Colonic mucosa (tissue), 4 donors: ENCODE measurements at places on chromosomes 3 and 15. TPM values are rescaled to one million over a fixed set of nuclear protein-coding genes. Genes with fewer than 3 reads are reported as not detected.

The BOC gene
- 1.9 TPM for total RNA-seq

The NPAP1 gene
- total RNA-seq, result not detected

The DMXL2 gene
- total RNA-seq, result 21.7 TPM

The HEMK1 gene
- total RNA-seq, result 23.0 TPM

The NGRN gene
- 56.5 TPM for total RNA-seq

The ST3GAL6 gene
- total RNA-seq, result 2.3 TPM

The SH3GL3 gene
- not detected for total RNA-seq

DNA sequence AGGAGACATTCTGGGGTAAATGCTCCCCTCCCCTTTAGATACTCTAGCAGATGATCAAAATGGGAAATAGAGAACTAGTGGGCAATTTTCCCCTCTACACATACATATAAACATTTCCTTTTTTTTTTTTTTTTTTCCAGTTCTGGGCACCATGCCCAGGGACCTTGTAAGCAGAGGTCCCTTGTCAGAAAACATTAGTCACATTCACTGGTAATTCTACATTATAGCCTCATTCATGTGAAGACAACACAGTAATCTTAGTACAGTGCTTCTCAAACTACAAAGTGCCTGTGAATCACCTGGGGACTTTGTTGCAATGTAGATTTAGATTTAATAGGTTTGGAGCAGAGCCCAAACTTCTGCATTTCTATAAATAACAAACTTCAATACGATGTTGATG lies 60.1 kb upstream of the ACTC1 start:
- H3K27me3 ChIP-seq, result no peaks in the 10 kb centered on the region
- no peaks in the 10 kb centered on the region for H3K4me1 ChIP-seq
- H3K36me3 ChIP-seq, result no peaks in the 10 kb centered on the region
- no peak for DNase-seq

DNA sequence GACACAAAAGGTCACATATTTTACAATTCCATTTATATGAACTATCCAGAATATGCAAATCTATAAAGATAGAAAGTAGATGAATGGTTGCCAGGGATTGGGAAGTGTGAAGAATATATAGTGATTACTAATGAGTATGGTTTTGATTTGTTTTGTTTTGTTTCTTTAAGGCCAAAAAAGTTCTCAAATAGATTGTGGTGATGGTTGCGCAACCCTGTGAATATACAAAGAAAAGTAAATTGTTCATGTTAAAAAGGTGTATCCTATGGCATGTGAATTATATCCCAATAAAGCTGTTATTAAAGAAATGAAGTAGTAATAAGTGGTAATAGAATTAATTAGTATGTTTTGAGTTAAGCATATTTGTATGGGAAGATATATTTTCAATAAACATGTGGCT lies 431.8 kb upstream of the CNTN4 start:
- no peaks in the 10 kb centered on the region for H3K27me3 ChIP-seq
- DNase-seq, result no peak
- no peak overlapping the region for H3K4me3 ChIP-seq
- H3K36me3 ChIP-seq, result no peaks in the 10 kb centered on the region

- H3K4me3 ChIP-seq, result no peak overlapping the region
- no peak overlapping the region for H3K27ac ChIP-seq
- H3K4me1 ChIP-seq, result no peaks in the 10 kb centered on the region
- no peaks in the 10 kb centered on the region for H3K27me3 ChIP-seq
- no peak for DNase-seq
These were observed 55.3 kb downstream of the TPRA1 start for GRCh38 chr3:127535106-127535785.

DNA sequence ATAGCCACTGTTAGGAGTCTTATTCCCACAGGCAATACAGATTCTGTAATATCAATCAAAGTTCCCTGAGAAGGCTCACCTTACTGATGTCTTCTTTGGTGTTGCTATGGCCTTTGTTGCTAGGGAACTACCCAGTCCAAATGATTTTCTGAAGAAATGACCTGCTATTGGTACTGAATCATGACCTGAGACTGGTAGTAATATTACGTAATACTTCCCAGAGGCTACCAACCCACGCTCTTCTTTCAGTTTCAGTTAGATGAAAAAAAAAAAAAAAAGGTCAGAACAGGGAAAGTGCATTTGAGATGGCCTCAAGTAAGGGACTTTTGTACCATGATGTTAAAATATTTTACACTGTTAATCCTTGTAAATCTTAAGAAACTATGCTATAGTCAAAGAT lies 1092.5 kb upstream of the EPHA6 start:
- H3K36me3 ChIP-seq, result no peaks in the 10 kb centered on the region
- no peaks in the 10 kb centered on the region for H3K4me1 ChIP-seq
- H3K4me3 ChIP-seq, result no peak overlapping the region
- no peak overlapping the region for H3K27ac ChIP-seq
- H3K27me3 ChIP-seq, result no peaks in the 10 kb centered on the region

- H3K4me1 ChIP-seq, result no peaks in the 10 kb centered on the region
- DNase-seq, result no peak
- no peaks in the 10 kb centered on the region for H3K27me3 ChIP-seq
- H3K36me3 ChIP-seq, result no peaks in the 10 kb centered on the region
- no peak overlapping the region for H3K4me3 ChIP-seq
- no peak overlapping the region for H3K27ac ChIP-seq
These were observed 3.1 kb downstream of the STAG1 start for GRCh38 chr3:136749091-136749490.

DNA sequence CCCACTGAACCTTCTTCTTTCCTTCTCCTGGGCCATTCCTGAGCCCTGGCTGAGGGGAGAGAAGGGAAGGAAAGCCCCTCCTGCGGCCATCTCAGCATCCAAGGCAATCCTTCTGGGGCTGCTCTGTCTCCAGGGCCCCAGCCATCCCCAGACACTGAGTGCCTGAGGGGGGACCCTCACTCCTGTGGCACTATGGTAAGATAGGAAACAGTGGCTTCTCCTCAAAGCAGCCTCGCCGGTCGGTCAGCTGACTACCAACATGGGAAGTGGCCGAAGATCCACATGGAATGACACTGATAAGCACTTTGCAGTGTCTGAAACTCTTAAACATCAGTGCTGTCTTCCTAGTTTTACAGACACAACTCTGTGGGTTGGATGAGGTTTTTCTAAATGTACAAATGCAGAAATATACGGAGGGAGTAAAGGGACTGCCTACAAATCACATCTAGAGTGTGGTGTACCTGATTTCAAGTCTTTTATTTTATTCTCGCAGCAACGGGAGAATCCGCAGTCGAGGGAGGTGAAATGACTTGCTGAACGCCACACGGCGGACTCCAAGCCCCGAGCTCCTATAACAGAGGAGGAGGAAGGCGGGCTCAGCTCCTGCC lies 973 bp upstream of the ITPKA start:
- no peak for DNase-seq
- H3K4me1 ChIP-seq, result peaks cover 5% of the 10 kb centered on the region
- no peaks in the 10 kb centered on the region for H3K36me3 ChIP-seq
- H3K27ac ChIP-seq, result peak overlapping the region; percentile 95

DNA sequence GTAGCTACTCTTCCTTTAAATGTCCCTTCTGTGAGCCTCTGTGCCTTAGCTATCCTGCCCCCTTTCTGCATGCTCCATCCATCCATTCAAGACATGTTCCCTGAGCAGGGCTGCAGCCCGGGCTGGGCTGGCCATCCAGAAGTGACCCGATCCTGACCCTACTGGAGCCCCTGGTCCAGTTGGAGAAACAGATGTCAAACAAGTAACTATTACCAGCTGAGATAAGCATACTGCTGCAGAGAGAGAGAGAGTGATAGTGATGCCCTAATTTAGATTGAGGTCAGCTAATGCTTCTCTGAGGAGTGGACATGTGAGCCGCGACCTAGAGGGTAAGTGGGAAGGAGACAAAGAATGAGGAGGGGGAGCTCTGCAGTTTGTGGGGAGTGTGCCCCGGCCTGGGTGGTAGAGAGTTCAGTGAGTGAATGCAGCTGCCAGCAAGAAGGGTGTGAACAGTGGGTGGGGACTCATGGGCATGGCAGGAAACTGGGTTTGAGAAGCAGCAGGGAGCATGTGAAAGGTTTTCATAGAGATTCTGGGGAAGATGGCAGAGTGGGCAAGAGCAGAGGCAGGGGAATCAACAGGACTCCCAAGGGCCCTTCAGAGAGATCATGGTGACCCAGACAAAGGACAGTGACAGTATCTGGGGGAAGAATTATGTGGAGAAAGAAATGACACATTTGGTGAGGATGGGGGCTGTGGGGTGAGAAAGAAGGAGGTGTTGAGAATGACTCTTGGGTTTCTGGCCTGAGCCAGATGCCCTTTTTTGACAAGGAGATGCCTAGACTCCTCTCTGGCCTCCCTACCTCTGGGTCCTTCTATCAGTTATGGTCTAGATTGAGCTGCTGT lies 44.9 kb downstream of the CHCHD6 start:
- H3K27me3 ChIP-seq, result no peaks in the 10 kb centered on the region
- H3K4me1 ChIP-seq, result no peaks in the 10 kb centered on the region
- no peak overlapping the region for H3K4me3 ChIP-seq
- DNase-seq, result no peak
- H3K27ac ChIP-seq, result no peak overlapping the region

- no peaks in the 10 kb centered on the region for H3K4me1 ChIP-seq
- no peaks in the 10 kb centered on the region for H3K36me3 ChIP-seq
- H3K4me3 ChIP-seq, result no peak overlapping the region
- DNase-seq, result no peak
- H3K27me3 ChIP-seq, result no peaks in the 10 kb centered on the region
- no peak overlapping the region for H3K27ac ChIP-seq
These were observed 576.7 kb downstream of the CADM2 start for GRCh38 chr3:85535517-85535916.

- H3K36me3 ChIP-seq, result no peaks in the 10 kb centered on the region
- no peak for DNase-seq
- H3K4me1 ChIP-seq, result peaks cover 2% of the 10 kb centered on the region
- no peak overlapping the region for H3K27ac ChIP-seq
- H3K4me3 ChIP-seq, result no peak overlapping the region
These were observed 2.3 kb upstream of the ZNF774 start for GRCh38 chr15:90349821-90350220.

- H3K4me1 ChIP-seq, result no peaks in the 10 kb centered on the region
- no peaks in the 10 kb centered on the region for H3K36me3 ChIP-seq
- H3K27ac ChIP-seq, result no peak overlapping the region
- DNase-seq, result no peak
- no peaks in the 10 kb centered on the region for H3K27me3 ChIP-seq
These were observed 200.5 kb downstream of the GOLGA6L6 start for GRCh38 chr15:20340931-20341661.

DNA sequence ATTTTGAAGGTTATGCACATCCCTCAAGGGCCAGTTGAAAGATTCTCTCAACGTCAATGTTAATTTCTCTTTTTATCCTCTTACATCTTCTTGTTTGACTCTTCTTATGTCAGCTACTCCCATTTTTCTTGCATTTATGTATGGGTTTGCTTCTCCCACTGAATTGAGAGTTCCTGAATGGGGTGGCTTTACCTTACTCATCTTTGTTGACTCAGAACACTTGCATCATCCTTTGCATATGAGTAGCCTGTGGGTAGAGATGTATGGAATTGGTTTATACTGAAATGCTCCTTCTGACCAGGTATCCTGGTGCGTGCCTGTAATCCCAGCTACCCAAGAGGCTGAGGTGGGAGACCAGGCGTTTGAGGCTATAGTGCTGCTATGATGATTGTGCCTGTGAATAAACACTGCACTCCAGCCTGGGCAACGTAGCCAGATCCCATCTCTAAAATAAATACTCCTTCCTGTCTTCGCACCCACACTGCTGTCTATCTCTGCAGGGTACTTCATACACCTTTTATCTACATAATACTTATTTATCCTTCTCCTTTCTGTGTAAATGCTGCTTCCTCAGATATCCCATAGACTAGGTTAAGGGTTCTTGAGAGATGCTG lies 123.6 kb upstream of the DPH6 start:
- H3K36me3 ChIP-seq, result no peaks in the 10 kb centered on the region
- no peak overlapping the region for H3K27ac ChIP-seq
- H3K4me1 ChIP-seq, result no peaks in the 10 kb centered on the region

GRCh38 chr3:78917536-78917935 lies 850.3 kb downstream of the ROBO1 start:
- DNase-seq, result no peak
- no peak overlapping the region for H3K4me3 ChIP-seq
- H3K27me3 ChIP-seq, result no peaks in the 10 kb centered on the region

DNA sequence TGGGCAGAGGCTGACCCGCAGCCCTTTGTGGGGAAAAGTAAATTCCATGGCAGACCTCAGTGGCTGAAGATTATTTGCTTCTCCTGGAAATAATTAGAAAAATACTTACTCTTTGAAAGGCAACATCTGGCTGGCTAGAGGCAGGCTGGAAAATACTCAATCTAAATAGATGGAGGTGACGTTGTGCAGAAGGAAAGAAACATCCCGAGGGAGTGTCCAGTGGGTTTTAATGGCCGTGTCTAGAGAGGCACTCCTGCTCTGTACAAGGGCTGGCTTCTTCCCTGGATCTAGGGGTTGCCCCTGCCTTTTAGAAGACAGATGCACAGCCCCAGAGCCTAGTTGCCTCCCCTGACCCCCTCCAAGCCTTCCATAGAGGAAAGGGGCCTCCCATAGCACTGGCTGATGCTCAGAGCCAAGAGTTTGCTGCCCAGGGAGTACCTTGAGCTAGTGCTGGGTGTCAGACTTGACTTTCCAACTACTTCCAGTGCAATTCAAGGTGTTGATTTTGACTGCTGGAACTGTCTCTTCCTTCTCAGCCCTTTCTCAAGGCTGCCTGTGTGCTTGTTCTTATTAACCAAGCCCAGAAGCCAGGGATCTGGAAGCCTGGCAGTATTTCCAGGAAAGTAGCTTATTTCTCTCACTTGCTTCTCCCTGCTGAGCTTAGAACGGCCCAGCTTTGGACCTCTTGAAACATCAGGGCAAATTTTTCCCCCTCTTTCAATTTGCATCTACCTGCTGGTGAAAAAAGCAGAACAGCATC lies 27.4 kb downstream of the CGNL1 start:
- H3K4me1 ChIP-seq, result no peaks in the 10 kb centered on the region
- no peak for DNase-seq
- H3K4me3 ChIP-seq, result no peak overlapping the region
- H3K27me3 ChIP-seq, result no peaks in the 10 kb centered on the region

- H3K27ac ChIP-seq, result no peak overlapping the region
- DNase-seq, result no peak
- no peak overlapping the region for H3K4me3 ChIP-seq
- H3K4me1 ChIP-seq, result no peaks in the 10 kb centered on the region
These were observed 176.0 kb upstream of the CRBN start for GRCh38 chr3:3355442-3355841.

DNA sequence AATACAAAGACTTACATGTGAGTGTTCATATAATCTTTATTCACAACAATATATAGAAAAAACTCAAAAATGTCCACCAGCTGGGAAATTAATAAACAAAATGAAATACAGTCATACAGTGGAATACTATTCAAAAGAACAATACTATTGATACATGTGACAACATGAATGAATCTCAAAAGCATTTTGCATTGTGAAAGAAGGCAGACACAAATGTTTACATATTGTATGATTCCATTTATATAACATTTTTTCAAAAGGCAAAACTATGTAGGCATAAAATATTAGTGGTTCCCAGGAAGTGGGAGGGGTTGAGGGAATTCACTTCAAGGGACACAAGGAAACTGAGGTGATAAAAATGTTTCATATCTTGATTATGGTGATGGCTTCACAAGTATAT lies 303.2 kb downstream of the CTNNB1 start:
- no peaks in the 10 kb centered on the region for H3K27me3 ChIP-seq
- no peak for DNase-seq
- H3K4me3 ChIP-seq, result no peak overlapping the region
- H3K36me3 ChIP-seq, result no peaks in the 10 kb centered on the region
- no peak overlapping the region for H3K27ac ChIP-seq
- no peaks in the 10 kb centered on the region for H3K4me1 ChIP-seq
